WTC11 (cell line): ENCODE measurements at places on chromosomes 3 and 15. TPM values are rescaled to one million over a fixed set of nuclear protein-coding genes. Genes with fewer than 3 reads are reported as not detected.

The LYZL4 gene
- not detected in 3 replicates for total RNA-seq

DNA sequence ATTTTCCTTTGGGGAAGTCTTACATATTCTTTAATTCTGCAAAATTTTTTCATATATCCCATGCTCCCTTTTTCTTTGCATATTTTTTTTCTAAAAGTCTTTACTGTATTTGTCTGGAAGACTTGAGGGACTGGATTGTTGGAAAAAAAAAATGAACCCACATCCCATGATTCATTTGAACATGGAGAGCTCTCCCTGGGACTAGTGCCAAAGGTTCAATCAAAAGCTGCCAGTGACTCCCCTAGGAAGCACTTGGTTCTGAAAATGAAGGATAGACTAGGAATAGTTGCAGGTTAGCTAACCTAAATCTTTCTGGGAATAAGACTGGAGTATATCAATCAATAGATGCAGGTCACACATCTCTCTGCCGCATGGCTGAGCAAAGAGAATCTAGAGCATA, 16.4 kb upstream of the BNC1 start:
- no peak for DNase-seq
- no peaks in the 10 kb centered on the region for H3K36me3 ChIP-seq
- peaks cover 13% of the 10 kb centered on the region for H3K4me1 ChIP-seq
- H3K27me3 ChIP-seq, result peaks cover 3% of the 10 kb centered on the region

The IFRD2 gene
- 63.2 to 92.0 TPM (median 75.6 TPM) in 3 replicates for total RNA-seq

DNA sequence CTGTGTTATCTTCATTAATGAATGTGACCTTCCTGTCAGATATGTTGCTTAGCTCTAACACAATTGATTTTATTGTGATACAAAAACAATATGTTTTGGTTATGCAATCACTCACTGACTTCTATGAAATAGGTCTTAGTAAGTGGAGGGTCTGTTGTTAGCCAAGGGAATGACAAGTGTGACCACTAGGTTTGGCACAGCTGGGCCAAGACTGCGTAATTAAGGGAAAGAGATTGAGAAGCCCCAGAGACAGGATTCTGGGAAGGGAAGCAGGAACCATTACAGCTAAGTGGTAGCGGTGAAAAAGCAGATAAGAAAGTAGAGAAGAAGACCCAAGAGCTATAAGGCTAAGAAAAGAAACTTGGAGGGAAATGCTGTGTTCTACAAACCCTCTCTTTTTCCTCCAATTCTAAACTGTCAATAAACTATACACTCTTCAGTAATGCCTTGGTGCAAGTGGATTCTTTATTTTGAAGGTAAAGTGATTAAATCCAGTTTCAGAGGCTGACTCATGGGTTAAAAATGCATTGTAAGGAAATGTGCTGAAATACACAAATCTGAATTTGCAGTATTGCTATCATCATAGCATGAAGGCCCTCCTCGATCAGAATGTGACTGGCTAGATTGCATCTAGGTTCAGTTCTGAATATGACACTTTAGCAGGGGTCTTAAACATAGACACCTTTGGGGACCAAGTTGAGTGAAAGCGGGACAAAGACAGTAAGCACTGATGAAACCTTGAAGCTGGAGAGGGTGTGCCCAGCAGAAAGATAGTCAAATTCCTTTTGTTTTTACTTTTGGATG, 26.1 kb downstream of the KCNMB2 start:
- no peak overlapping the region for H3K4me3 ChIP-seq
- H3K36me3 ChIP-seq, result no peaks in the 10 kb centered on the region
- no peaks in the 10 kb centered on the region for H3K27me3 ChIP-seq

DNA sequence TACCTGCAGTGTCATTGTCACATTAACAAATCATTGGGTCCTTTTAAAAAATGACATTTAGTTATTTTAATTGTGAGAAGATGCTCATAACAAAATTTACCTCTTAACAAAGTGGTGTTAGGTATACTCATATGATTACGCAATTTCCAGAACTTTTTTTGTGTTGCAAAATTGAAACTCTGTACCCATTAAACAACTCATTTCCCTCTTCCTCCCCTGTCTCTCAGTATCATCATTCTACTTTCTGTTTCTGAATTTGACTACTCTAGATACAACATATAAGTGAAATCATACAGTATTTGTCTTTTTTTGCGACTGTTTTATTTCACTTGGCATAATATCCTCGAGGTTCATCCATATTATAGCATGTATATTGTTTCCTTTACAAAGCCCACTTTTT, 58.7 kb upstream of the CHST2 start:
- 0 out of 2 replicates have a peak, but pooled peaks cover 5% of the 10 kb centered on the region for H3K4me1 ChIP-seq
- H3K36me3 ChIP-seq, result peaks cover 12% of the 10 kb centered on the region
- H3K4me3 ChIP-seq, result no peak overlapping the region
- no peak overlapping the region; the same call in 1 of the 2 replicates for H3K27ac ChIP-seq
- DNase-seq, result no peak

The SH2D7 gene
- total RNA-seq, result not detected in 3 replicates

DNA sequence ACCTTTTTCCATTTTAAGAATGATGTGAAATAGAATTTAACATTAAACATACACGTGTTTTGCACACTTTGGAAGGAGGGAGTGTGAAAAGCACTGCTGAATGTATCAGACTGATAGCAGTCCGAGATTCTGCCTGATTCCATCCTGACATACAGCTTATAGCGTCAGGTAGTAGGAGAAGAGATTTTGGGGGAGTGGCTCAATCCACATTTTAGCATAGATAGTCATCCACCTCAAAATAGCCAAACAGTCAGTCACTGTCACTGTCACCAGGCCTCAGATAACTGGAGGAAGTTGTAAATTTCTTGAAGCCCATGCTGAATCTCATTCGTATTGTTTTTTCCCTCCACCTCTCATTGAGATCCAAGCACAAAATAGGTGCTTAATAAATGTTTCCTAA, 35.4 kb upstream of the ARHGEF26 start:
- no peaks in the 10 kb centered on the region for H3K27me3 ChIP-seq
- no peak overlapping the region for H3K27ac ChIP-seq
- H3K4me3 ChIP-seq, result no peak overlapping the region
- H3K4me1 ChIP-seq, result peaks cover 9% of the 10 kb centered on the region
- peaks cover 31% of the 10 kb centered on the region for H3K36me3 ChIP-seq
- DNase-seq, result no peak

- H3K27me3 ChIP-seq, result peaks cover 3% of the 10 kb centered on the region
- H3K27ac ChIP-seq, result no peak overlapping the region
- peaks cover 7% of the 10 kb centered on the region; the same call in 1 of the 2 replicates for H3K4me1 ChIP-seq
- peaks cover 3% of the 10 kb centered on the region; the same call in 1 of the 2 replicates for H3K36me3 ChIP-seq
- no peak overlapping the region for H3K4me3 ChIP-seq
Observed at GRCh38 chr3:134918441-134918840, 123.4 kb downstream of the EPHB1 start.

GRCh38 chr3:101549473-101549872, 12.2 kb upstream of the TRMT10C start:
- H3K4me1 ChIP-seq, result peaks cover 20% of the 10 kb centered on the region
- H3K36me3 ChIP-seq, result peaks cover 41% of the 10 kb centered on the region
- H3K27me3 ChIP-seq, result peaks cover 7% of the 10 kb centered on the region
- H3K4me3 ChIP-seq, result no peak overlapping the region

DNA sequence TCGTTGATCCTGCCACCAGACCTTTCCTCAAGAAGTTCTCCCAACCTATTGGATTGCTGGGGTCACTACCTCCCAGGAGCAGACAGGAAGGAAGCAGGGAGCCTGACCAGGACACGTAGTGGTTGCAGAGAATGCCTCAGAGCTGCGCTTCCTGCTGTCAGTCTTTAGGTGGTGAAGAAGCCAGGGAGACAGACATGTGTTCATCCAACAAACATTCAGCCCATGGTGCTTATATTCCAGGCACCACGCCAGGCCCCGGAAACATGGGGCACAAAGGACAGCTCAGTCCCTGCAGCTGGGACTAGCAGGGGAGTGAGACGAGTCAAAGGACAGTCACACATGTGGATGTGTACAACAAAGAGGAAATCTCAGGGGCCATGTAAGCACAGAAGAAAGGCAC, 26.0 kb upstream of the CORO2B start:
- H3K4me3 ChIP-seq, result no peak overlapping the region
- H3K27me3 ChIP-seq, result peaks cover 15% of the 10 kb centered on the region
- H3K27ac ChIP-seq, result no peak overlapping the region
- H3K4me1 ChIP-seq, result no peaks in the 10 kb centered on the region

The ZBTB20 gene
- 1.1 to 1.5 TPM (median 1.3 TPM) in 3 replicates for total RNA-seq

DNA sequence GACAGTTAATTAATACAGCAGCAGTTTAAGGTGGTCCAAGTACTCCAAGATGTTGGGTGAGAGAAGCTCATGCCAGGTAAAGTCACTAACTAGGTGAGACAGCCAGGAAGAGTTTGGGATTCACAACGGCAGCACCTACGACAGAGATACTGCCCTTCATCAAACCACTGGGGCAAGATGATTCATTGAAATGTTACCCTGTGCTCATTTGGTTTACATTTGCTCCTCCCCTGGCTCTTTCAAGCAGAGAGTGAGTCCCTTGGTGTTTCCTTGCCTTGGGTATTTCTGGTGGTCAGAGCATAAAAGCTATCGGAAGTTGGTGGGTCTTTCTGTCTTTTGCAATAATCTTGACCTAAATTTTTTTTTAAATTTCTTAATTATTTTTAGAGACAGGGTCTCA, 19.9 kb upstream of the PDE8A start:
- DNase-seq, result no peak
- H3K27me3 ChIP-seq, result no peaks in the 10 kb centered on the region
- H3K36me3 ChIP-seq, result peaks cover 11% of the 10 kb centered on the region
- H3K4me1 ChIP-seq, result peaks cover 30% of the 10 kb centered on the region
- H3K4me3 ChIP-seq, result no peak overlapping the region
- H3K27ac ChIP-seq, result 0 out of 2 replicates have a peak overlapping the region, but pooled peaks have one; percentile 38

DNA sequence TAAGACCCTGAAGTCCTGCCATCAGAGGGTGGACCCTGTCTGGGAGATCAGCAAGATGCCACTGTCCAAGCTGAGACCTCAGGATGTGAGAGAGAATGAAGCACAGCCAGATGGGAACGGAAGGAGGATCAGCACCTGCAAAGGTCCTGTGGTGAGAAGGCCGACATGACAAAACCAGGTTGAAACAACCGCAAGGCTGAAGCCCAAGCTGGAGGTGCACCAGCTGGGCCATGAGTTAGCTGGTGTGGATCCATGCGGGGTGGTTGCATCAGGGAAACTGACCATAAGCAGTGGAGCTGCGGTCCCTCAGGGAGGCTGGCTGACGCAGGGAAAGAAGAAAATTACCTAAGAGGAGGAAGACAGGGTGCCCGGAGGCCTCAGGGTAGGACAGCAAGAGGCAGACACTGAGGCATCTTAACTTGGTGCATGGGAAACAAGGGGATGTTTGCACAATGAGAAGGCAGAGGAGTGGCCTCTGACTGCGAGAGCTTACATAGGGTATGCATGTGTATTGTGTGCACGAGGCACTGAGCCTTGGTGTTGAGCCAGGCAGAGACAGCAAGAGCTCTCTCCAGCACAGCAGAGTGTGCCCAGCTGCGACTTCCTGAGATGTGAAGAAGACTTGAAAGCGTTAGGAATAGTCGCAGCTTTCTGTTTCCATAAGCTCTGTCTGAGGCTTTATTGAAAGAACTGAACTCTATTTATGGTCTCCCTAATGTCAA, 497.7 kb downstream of the OCA2 start:
- peaks cover 21% of the 10 kb centered on the region for H3K36me3 ChIP-seq
- no peaks in the 10 kb centered on the region; the same call in 1 of the 2 replicates for H3K27me3 ChIP-seq
- H3K4me1 ChIP-seq, result peaks cover 17% of the 10 kb centered on the region
- no peak for DNase-seq
- H3K4me3 ChIP-seq, result no peak overlapping the region

GRCh38 chr3:187041362-187042307, 97.7 kb downstream of the RPL39L start:
- H3K27me3 ChIP-seq, result no peaks in the 10 kb centered on the region
- no peaks in the 10 kb centered on the region for H3K4me1 ChIP-seq
- H3K27ac ChIP-seq, result no peak overlapping the region; the same call in 1 of the 2 replicates
- H3K4me3 ChIP-seq, result no peak overlapping the region
- H3K36me3 ChIP-seq, result peaks cover 74% of the 10 kb centered on the region

The ZMYND10 gene
- 0.46 to 0.80 TPM (median 0.74 TPM) in 3 replicates for total RNA-seq

DNA sequence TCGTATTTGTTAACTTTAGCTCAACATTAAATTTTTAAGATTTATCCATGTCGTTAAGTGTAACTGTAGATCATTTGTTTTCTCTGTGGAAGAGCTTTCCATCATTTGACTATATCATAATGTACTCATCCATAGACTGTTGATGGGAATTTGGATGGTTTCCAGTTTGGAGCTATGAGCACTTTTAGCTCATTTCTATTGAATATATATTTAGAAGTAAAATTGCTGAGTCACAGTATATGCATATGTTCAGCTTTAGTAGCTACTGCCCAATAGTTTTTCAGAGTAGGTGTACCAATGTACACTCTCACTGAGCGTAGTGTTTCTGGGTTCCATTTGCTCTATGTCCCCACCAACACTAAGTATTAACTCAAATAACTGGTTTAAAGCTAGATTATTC, 263.0 kb downstream of the ULK4 start:
- no peaks in the 10 kb centered on the region for H3K27me3 ChIP-seq
- H3K4me1 ChIP-seq, result no peaks in the 10 kb centered on the region
- DNase-seq, result no peak
- H3K4me3 ChIP-seq, result no peak overlapping the region

- peak; percentile 39 for DNase-seq
- H3K36me3 ChIP-seq, result no peaks in the 10 kb centered on the region
- H3K27ac ChIP-seq, result no peak overlapping the region
Observed at GRCh38 chr3:128435058-128435457, 31.6 kb downstream of the DNAJB8 start.

- H3K27ac ChIP-seq, result no peak overlapping the region
- H3K36me3 ChIP-seq, result 0 out of 2 replicates have a peak, but pooled peaks cover 4% of the 10 kb centered on the region
- no peaks in the 10 kb centered on the region for H3K27me3 ChIP-seq
- H3K4me1 ChIP-seq, result no peaks in the 10 kb centered on the region
- no peak for DNase-seq
Observed at GRCh38 chr3:106473576-106474475, 605.0 kb upstream of the CBLB start.

The C2CD4A gene
- 0.32 to 0.42 TPM (median 0.41 TPM) in 3 replicates for total RNA-seq

The AHSG gene
- total RNA-seq, result 1.5 to 1.9 TPM (median 1.8 TPM) in 3 replicates

DNA sequence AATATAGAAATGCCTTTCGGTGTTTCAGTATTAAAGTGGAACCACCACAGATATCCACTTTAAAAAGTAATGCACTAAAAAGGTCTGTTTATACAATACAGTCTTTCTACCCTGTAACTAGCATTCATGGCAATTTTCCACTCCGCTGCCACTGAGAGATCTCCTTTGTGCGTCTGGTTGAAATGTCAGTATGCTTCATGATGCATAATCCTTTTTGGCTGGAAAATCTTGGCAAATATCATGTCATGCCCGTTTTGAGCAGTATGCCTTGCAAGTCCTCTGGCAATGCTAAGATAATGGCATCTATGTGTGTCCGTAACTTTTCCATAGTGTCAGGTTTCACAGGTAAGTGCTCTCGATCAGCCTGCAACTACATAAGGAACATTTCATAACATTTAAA, 30.8 kb upstream of the ARF4 start:
- no peak for DNase-seq
- no peaks in the 10 kb centered on the region for H3K27me3 ChIP-seq
- H3K36me3 ChIP-seq, result peaks cover 39% of the 10 kb centered on the region
- no peak overlapping the region for H3K4me3 ChIP-seq

DNA sequence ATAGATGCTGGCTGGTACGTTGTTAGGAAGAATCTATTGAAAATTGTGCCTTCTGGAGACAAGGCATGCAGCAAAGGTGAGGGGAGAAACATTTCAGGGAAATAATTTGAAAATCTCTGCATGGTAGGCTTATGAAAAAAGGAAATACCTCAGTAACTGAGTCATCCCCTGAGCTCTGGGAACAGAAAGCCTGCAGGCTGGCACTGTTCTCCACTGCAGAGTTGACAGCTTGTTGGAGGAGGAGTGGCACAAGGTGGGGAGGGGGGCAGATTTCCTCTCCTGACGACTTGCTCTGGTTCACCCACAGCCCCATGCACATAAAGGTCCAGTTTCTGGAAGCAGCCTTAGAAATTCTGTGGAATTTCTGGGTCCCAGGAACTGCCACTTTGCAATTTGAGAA, 179.4 kb downstream of the ABHD5 start:
- no peak overlapping the region for H3K27ac ChIP-seq
- H3K4me3 ChIP-seq, result no peak overlapping the region
- peaks cover 5% of the 10 kb centered on the region; the same call in 1 of the 2 replicates for H3K27me3 ChIP-seq
- no peak for DNase-seq
- H3K4me1 ChIP-seq, result peaks cover 27% of the 10 kb centered on the region
